Stimulated activated CD8-positive, alpha-beta memory T cell treated with anti-CD3 and anti-CD28 coated beads, Interleukin-4, amount 100 ng/mL, for 24 hours (primary cell): ENCODE measurements at places on chromosomes 7 and 10.

GRCh38 chr10:51340366-51340765, 266.1 kb downstream of the PRKG1 start:
- no peak for DNase-seq

DNA sequence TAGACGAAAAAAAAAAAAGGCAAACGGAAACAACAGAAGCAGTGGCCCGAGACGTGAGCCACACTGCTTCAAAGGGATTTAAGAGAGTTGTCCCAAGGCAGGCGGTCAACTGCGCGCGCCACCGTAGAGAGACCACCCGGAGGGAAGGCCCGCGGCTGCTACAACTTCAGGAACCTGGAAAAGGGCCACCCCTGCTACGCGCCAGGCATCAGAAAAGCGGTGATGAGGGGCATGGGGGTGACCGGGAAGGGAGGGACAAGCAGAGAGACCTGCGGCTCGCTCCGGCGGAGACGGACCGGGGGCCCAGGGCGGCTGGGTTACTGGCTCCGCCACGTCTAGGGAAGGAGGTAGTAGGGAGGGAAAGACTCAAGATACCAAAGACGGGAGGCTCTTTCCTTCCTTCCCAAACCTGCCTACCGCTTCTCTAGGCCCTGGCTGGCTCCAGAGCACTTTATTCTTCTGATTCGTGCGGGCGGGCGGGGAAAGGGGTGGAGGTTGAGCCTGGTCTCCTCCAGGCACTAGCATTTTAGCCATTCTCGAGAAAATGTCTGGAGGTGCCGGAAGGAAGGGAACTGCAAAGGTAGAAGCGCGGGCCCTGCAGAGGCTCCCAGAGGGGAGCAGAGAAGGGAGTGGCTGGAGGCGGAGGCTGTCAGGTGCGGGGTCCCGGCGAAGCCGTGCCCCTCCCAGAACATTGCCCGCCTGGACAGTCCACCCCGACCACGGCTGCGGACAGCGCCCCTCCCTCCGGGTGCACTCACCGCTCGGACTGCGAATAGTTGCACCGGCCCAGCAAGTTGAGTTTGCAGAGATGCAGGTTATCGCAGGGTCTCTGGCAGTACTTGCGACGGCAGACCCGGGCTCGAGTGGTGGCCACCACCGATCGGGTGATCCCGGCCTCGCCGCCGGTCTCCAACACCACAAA, 993 bp downstream of the ZC3HAV1 start:
- DNase-seq, result no peak

DNA sequence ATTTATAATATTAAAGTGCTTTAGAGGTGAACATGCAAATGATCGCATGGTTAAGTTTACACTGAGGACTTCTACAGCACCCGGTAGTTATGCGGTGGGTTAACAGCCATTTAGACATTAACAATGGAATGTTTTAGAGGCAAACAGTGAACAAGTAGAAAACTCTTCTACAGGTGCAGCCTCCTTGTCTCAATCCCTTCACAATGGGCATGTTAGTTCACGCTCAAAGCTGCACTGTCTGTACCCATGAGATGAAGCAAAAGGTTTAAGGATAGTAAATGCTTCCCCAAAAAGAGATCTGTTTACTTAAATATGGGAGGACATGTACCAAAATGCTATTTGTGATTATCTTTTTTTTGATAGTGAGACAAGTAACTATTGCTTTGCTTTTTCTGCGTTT, 25.1 kb downstream of the PUS7 start:
- no peak for DNase-seq

DNA sequence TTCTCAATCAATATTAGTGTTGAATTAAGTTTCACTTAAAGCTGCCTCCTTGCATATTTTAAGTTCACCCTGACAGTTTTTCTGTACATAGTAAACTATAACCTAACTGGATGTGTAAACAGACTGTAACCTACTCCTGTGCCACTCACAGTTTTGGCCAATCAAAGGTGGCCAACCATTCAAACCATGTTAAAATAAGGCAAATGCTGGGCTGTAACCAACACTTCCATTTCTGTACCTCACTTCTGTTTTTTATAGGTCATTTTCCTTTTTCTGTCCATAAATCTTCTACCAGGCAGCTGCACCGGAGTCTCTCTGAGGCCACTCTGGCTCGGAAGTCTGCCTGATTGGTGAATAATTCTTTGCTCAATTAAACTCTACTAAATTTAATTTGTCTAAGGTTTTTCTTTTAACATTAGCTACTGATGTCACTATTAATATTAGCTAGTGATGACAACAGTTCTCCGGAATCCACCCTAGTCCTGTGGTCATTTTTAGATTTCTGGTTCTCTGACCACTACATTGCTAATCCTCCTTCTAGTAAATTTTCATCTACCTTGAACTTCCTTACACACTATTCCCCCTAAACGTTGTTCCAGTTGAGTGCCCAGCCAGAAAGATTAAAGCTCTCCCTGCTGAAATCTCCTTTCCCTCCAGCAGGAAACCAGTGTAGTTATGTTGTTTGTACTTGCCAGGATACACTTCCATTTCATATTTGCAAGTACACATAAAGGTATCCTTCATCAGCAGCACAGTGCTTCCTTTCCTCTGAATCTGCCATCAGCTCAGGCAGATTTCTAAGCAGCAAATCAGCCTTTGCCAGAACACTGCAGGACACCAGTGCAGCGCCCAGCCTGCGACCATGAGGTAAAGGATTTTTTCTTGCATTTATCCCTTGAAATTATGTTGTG, 18.6 kb upstream of the IFIT2 start:
- no peak for DNase-seq

DNA sequence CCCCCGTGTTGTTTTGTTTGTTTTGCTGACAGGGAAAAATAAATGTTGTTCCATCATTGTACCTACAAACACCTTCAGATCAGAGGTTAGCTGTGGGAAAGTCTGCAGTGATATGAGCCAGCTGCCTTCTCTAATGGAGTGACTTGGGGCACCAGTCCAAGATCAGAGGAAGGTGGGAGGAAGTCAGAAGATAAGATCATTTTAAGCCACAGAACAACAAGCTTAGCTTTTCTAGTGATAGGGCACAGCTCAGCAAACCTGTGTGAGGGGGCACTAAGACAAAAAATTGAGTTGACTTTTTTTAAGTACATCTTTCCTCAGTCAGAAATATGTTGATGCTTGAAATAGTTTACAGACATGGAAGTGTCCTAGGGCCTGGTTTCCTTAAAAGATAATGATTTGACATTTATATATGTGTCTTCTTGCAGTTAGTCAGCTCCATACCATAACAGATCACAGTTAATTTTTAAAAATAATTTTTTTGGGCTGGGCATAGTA, 240.3 kb upstream of the KAT6B start:
- no peak for DNase-seq

GRCh38 chr10:101835362-101835761, 8.2 kb downstream of the KCNIP2 start:
- DNase-seq, result no peak

DNA sequence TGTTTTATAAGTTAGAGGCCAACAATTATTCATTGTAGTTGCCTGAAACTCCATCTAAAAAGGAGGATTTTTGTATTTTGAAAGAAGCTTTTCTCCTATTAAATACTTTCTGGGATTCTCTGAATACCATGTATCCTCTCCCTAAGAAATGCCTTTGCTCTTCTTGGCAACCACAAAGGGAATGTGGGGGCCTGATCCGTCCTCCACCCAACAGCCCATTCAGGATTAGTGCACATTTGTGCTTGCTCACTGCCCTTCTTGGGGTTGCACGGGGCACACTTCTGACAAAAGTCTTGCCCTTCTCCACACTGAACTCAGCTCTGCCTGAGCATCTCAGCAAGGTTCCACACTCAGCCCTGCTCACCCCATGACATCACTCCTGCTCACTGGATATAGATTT, 194.2 kb downstream of the SLC25A13 start:
- DNase-seq, result no peak

DNA sequence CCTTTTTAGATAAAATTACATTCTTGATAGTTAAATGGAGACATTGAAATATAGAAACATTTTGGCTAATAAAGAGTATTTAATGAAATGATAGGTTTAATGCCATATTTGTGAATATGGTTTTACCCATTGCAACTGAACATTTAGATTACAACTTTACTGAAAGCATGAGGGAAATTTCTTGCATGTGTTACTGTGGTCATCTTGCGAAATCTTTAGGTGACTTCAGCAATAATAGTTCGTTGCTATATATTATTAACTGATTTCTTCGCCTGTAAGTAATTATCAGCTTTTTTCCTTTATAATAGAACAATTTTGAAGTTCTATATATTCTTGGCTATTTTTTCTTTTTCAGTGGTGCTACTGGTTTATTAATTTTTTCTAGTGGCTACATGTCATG, 83.2 kb downstream of the MLLT10 start:
- DNase-seq, result no peak

- DNase-seq, result no peak
These were observed 293.3 kb upstream of the KLF14 start for GRCh38 chr7:131027287-131027773.

- no peak for DNase-seq
These were observed 1.5 kb downstream of the LIPK start for GRCh38 chr10:88707429-88708155.

- DNase-seq, result no peak
These were observed 140.9 kb downstream of the ADCYAP1R1 start for GRCh38 chr7:31192986-31193385.

DNA sequence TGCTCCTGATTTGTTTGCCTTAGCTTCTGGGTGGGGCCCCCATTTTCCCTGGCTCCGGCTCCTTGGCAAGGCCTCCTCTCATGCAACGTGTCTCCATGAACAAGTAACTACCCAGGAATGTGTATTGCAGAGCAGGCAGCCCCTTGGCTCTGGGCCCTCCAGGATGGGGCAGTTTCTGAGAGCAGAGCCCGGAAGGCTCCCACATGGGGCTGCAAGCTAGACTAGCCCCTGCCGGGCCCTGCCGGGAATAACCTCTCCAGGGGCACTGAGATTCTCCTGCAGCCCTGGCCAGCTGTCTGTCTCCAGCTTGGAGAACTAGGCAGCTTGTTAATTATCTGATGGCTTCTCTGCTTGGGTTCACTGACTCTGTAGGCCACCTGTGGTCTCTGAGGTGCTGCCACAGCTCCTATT, 184.0 kb upstream of the INHBA start:
- no peak for DNase-seq

DNA sequence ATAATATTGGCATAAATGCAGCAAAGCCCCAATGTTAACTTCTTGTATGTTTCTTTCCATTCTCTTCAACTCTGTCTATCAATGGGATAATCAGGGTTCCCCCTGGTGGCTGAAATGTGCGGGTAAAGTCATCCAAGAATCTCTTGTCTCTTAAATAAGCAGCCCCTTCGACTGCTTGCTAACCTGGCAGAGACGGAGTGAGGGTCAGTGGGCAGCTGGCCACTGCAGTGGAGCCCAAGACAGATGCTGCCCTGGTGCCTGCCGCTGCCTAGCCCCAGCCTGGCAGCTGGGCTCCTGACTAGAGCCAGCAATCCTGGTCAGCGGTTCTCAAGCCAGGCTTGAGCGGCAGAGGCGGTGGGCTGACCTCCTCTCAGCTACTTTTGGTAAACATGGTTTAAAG, 248.9 kb downstream of the COBL start:
- peak; percentile 35 for DNase-seq
